Right ventricle myocardium superior (tissue), 1 donor: ENCODE measurements at places on chromosomes 5 and 9. TPM values are rescaled to one million over a fixed set of nuclear protein-coding genes. Genes with fewer than 3 reads are reported as not detected.

GRCh38 chr5:68177676-68178075, 37.9 kb upstream of the PIK3R1 start:
- DNase-seq: no peak

DNA sequence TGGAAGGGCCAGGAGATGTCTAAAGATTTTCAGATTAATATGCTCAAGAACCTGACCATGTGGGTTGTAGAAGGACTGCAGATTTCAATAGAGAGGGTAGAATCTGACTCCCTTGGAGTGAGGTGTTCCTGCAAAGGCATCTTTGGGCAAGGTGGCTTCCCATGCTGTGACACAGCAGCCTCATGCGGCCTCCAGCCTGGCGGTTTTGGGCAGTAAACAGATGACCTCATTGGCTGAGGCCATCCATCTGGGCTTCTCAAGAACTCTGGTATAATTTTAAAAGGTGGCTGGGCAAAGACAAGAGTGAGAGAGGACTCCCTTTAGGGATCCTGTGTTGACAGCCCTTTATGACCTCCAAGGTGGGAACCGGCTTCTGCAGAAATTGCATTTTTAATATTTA, 90.3 kb upstream of the ERCC6L2 start:
- no peak for DNase-seq

DNA sequence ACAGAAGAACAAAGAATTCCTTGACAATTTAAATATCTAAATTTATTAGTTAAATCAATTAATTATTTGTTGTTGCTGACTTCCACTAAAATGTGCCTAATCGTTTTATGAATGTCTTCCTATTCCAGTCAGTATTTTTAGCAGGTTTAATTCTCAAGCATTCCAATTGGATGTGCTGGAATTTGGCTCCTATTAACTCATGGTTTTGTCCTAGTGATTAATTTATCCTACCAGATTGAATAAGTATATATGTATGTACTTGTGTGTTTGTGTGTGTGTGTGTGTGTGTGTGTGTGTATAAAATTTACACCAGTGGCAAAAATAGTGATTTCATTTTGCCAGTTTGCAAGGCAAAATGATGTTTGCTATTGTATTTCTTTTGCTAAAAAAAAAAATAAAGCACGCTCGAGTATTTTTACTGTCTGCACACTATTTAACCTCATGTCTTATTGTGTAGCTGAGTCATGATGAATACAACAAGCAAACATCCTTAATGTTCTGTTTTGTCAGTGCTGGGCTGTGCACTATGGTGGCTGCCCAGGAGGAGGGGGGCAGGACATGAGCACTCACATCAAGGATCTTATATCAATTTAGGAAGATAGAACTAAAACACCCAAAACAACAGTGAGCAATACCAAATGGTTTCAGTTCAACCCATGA, 375.5 kb downstream of the PDE4D start:
- DNase-seq: no peak

- DNase-seq: no peak
Observed at GRCh38 chr5:95935553-95936100, 26.0 kb downstream of the ELL2 start.

DNA sequence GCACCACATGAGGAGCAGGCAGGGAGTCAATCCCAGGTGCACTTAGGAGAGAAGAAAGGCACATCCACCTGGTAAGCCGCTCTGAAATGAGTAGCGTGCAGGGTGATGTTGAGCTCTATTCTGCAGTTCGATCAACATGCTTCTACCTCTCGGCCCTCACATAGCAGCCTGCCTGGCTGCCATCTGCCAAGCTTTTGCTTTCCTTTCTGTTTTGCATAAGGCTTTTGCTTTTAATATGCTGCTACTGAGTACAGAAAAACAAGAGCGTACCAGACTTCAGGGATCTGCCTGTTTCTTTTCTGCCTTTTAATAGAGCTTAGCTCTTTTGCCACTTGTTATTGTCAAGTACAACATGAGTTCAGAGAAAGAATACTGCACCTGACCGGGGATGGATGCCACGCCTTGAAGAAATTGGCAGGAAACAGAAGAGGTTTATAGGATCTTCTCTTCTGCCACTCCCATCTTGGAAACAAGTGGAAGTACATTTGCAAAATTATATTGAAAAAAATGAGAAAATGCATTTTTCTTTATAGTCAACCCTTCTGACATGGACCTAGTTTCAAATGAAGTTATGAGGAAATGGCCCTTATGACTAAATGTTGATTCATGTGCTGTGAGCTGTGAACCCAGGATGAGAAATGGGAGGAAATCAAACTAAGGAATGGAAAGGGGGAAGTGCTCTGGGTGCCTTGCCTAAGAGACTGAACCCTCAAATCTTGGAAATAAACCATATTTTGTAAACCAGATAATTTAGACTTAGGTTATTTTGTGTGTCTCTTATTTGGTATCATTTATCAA, 4.0 kb upstream of the FCHO2 start:
- no peak for DNase-seq

UNC5A gene
- total RNA-seq: 0.05 TPM

FBXO38 gene
- 28.9 TPM for total RNA-seq
